ENCODE measurements at places on chromosomes 2 and 18.

DNA sequence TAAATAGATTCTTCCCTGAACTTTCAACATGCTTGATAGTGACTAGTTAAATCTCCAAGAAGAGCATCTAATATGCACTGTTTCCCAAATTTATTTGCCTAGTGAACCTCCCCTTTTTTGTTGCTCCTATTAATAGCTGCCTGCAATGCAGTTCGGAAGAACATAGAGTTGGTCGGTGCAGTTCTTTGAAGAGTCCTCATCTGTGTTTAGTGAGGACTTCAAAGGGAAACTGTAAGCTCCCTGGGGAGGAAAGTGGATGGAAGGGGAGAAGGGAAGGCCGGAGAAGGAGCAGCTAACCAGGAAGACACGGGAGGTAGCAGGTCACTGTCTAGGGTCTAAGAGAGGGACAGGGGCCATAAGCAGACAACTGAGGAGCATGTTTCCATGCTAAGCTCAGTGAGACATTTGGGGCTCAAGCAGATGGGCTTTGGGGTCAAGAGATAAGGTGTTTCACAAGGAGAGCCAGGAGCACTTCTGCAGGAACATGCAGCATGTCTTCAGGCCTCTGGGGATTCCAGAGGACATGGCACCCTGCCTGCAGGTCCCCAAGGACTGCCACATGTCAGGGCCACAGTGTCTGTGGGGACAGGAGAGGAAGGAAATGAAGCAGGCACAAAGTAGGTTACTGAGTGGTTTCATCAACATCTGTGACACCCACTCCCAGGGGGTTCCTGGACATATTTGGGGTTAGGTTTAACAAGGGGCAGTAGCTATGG, 48.7 kb upstream of the ANXA4 start:
- no peak for ATAC-seq

DNA sequence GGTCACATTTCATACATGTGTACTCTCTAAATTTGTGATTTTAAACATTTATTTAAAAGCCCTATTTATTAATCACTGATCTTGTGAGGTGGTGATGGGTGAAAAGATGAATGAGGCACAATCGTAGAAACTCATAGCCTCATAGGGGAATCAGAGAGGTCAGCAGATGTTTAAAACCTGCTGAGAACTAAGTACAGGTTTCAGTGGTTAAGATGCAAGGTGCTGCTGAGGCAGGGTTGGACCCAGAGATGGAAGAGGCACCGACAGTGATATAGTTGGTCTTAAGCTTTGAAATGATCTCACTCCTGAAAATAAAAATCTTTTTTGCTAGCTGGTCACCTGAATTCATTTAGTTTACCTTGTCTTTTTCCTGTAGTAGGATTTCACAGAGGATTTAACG, 49.6 kb downstream of the LINC00305 start:
- ATAC-seq, result no peak

- no peak for ATAC-seq
Measured at GRCh38 chr18:39721712-39722111, 2156.1 kb upstream of the CELF4 start.

- no peak for ATAC-seq
Measured at GRCh38 chr2:32752952-32753351, 125.1 kb downstream of the TTC27 start.

DNA sequence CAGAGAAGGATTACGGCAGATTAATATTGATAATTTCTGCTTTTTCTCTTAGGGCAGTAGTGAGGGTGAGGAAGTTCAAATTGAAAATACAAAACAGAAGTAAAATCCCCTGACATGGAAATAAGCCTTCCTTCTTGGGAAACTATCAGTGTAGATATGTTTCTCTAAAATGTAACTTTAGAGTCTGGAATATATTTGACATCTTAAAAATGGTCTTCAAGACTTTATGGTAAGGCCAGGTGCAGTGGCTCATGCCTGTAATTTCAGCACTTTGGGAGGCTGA, 33.0 kb downstream of the INPP5D start:
- ATAC-seq, result no peak

DNA sequence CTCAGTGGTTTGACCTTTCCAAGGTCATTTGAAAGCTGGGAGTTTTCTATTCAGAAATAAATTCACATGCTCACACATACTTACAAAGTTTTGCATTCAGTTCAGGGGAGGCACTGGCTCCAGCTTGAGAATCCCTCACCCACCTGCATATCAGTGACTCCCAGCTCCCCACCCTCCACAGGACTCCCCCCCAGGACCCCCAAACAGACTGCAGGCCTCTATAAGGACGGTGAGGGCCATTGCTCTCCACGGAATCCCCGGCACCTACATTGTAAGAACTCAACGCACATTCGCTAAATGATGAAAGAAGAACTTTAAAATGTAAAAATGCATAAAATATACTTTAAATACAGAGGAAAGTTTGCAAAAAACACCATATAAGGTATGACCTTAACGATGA, 97.2 kb upstream of the TEX51 start:
- no peak for ATAC-seq

DNA sequence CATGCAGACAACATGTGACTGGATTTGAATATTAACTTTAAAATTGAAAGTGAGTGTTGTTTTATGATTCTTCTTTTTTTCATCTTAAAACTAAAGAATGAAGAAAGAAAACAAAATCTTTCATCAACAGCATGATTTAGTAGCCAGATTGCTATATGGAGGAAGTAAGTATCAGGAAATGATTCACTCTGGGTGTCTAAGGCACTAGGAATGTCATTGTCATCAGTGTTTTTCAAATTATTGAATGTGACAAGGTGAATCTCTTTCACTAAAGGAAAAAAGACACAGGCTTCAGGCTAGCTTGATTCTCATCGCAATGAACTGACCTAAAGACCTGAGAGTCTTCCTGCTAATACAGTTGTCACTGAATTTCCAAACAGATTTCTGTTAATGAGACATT, 430.1 kb downstream of the FBXO15 start:
- no peak for ATAC-seq

- peak; percentile 55 for ATAC-seq
Measured at GRCh38 chr2:105595536-105595935, 149.2 kb upstream of the NCK2 start.

GRCh38 chr2:111946294-111947114, 48.1 kb downstream of the MERTK start:
- no peak for ATAC-seq

DNA sequence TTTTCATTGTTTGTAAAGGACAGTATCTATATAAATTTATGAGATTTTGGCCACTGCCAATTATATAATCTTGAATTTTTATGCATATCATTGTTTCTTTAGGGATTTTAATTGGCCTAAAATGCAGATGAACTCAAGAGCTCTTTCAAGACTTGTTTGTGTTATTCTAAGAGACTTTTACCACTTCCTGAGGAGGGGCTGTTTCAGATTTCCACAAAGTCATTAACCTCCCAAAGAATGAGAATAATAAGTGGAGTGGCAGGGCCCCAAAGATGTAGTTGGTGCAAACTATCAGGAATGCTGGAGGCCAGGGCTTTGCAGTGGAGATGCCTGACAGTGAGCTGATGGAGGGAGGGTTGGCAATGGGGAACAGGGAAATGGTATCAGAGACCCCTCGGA, 15.5 kb upstream of the ACVR1 start:
- no peak for ATAC-seq

DNA sequence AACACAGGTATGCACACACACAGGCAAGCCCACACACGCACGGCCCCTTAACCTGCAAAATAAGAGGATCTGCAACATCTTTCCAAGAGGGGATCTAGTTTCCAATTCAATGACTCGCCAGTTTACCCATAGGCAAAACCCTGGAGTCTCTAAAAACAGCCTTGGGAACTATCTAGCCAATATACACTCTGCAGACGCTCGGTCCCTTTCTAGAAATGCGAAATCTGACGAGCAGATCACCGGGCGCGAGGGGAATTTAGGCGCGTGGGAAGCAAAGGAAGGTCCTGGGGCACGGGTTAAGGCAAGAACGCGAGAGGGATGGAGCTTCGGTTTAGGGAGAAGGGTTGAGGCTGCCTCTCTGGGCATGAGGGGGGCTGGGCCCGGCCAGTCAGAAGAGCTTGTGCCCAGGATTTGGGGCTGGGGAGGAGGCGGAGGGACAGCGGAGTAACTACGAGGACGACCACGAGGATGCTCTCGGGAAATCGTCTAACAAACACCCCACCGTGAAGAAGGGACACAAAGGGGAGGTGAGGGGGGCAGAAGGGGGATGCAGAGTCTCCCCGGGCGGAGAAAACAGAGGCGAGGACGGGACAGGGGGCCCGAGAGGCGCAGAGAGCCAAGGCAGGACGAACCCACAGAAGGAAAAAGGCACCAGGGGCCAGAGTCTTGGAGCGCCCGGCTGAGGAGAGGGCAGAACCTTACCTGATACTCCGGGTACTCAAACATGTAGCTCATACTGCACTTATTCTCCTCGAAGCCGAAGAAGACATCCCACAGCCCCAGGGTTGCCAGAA, 542 bp downstream of the PGAP1 start:
- no peak for ATAC-seq

DNA sequence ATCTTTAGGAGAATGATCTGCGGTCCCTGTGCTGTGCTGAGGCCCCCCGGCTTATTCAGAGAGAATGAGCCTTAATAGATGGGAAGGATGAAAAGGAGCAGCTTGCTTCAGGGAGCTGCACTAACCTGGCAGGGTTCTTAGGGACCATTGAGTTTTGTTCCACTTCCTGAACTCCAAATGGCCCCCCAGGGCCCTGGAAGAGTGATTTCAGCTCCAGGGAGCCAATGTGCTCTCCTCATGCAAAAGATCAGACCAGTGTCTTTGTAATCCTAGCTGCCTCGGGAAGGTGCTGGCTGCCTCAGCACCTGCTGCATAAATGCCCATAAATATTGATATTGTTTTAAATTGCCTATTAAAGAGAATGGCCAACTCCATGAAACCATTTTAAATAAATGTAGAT, 210.2 kb downstream of the NCK2 start:
- no peak for ATAC-seq

DNA sequence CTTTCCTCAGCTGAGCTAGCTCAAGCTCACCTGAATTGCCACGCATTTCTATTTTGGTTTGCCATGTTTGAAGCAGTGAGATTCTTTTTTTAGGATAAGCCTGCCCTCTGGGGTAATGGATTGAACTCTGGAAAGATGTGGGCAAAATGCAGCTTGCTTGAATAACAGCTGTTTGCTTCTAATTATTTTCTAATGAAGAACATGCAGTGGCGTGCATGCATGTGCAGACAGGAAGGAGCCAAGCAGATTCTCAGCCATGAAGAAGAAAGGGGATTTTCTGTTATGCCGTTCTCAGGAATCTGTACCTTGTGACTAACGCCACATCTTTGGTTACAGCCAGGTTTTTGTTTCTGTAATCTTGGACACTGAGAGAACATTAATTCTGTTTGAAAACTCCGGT, 171.2 kb downstream of the ANTXR1 start:
- no peak for ATAC-seq

DNA sequence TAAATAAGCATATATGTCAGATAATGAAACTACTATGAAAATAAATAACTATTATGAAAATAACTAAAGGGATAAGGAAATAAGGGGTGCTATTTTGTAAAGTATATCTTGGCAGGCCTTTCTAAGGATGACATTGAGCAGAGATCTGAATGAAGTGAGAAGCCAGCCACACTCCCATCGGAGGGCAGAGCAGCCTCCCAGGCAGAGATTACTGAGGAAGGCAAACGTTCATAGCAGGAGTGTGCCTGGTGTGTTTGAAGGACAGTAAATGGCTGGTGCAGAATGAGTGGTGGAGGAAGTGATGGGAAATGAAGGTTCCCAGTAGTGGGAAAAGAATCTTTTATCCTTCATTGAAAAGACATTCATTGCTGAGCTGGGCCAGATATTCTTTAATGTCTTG, 62.5 kb downstream of the SPHKAP start:
- ATAC-seq, result no peak

DNA sequence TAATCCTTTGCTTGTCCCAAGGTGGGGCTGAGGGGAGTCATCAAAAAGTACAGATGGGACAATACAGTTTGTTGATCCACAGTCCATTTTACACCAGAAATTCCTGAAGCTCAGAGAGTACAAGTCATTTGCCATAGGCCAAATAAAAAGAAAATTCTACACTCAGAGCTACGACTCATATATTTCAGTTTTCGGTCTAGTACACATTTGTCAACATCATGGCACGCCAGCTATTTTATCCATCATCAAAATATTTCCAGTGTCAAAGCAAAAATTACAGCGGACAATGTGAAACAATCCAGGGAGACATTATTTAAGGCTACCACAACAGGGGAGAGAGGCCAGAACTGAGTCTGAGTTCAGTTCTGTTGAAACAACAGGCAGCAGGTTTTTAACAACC, 587.5 kb upstream of the DSEL start:
- ATAC-seq, result no peak
